ENCODE measurements at places on chromosomes 3 and 15. TPM values are rescaled to one million over a fixed set of nuclear protein-coding genes. Genes with fewer than 3 reads are reported as not detected.

DPP8 gene
- 46.3 TPM for total RNA-seq

SH3BP5 gene
- total RNA-seq = 15.7 TPM

ICE2 gene
- total RNA-seq = 29.4 TPM

TMEM45A gene
- 107 TPM for total RNA-seq

LRRIQ4 gene
- not detected for total RNA-seq

CEP97 gene
- total RNA-seq = 16.3 TPM

LNP1 gene
- 3.3 TPM for total RNA-seq

CD200R1 gene
- total RNA-seq = not detected

CYP19A1 gene
- total RNA-seq = not detected

UBAP1L gene
- 2.8 TPM for total RNA-seq

PPARG gene
- 1.2 TPM for total RNA-seq

RTP3 gene
- not detected for total RNA-seq

ZKSCAN7 gene
- total RNA-seq = 8.6 TPM

GABPB1 gene
- total RNA-seq = 43.7 TPM

USP50 gene
- total RNA-seq = not detected

SH2D7 gene
- not detected for total RNA-seq

CSPG4 gene
- 63.0 TPM for total RNA-seq

MAP3K13 gene
- 19.3 TPM for total RNA-seq

GALNT15 gene
- 9.5 TPM for total RNA-seq

TBC1D2B gene
- 40.1 TPM for total RNA-seq

CPNE9 gene
- not detected for total RNA-seq

GCNT3 gene
- total RNA-seq = 0.09 TPM

DPPA2 gene
- not detected for total RNA-seq

CNTN4 gene
- not detected for total RNA-seq

CHRD gene
- 0.55 TPM for total RNA-seq

EAF1 gene
- total RNA-seq = 25.4 TPM

C2CD4A gene
- not detected for total RNA-seq

PRSS50 gene
- not detected for total RNA-seq

P3H2 gene
- total RNA-seq = 24.8 TPM

TMF1 gene
- total RNA-seq = 47.8 TPM

HPS3 gene
- total RNA-seq = 45.1 TPM

GOLGA6A gene
- total RNA-seq = not detected

GHSR gene
- not detected for total RNA-seq

C3orf85 gene
- not detected for total RNA-seq

TLR9 gene
- total RNA-seq = not detected

GOLGA8O gene
- total RNA-seq = not detected

CLEC3B gene
- not detected for total RNA-seq

Data from smooth muscle cell of the umbilical artery (primary cell).